ENCODE measurements at places on chromosomes 7 and 10.

DNA sequence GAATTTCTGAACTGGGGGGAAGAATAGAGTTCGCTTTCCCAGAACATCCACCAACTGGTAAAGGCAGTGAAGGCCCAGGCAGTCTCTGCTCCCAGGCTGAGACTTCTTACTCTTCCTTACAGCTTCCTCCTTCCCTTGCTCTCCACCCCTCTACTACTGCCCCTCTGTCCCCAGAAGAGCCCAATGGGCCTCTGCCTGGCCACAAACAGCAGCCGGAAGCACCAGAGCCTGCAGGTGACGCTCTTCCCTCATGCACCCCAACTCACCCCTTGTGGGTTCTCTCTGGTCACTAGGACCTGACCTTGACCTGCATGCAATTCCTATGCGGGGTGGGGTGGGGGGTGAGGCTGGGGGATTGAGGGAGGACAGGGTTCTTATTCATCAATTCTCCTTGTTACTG is 16.5 kb downstream of the FAM131B start:
- no peak for DNase-seq

DNA sequence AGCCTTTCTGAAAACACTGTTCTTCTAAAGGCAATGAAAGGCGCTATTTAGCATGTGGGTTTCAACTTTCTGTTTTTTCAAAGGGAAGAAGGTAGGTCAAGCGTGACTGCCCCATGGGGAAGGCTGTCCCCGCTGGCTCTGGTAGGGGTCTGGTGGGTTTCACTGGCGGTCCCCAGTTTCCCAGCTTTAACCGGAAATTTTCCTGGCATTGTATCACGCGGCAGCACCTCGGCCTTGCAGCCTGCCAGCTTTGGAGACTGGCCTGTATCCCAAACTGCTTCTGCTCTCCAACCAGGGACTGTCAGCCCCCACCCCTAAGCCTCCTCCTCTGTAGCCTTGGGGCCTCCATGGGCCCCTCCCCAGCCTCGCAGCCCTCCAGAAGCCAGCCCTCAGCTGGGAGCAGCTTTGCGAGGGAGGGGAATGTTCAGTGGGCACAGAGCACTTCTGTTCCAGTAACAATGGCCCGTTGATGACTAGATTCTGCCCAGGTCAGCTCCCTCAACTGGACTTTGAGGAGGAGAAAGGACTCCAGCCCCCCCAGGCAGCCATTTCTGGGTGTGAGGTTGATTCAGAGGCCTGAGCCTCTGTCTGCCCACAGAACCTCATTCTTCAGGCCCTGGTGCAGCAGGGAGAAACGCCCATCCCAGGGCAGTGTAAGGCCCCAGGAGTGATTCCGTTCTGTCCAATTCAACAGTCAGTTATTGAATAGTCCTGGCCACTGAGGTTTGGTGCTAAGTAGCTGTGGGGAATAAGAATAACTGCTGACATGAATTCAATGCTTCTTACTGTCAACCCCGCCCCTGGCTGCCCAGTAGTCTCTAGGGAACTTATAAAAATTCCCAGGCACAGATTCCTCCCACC is 17.1 kb downstream of the CHST3 start:
- no peak for DNase-seq

GRCh38 chr7:82384779-82385178 is 58.8 kb downstream of the CACNA2D1 start:
- no peak for DNase-seq

DNA sequence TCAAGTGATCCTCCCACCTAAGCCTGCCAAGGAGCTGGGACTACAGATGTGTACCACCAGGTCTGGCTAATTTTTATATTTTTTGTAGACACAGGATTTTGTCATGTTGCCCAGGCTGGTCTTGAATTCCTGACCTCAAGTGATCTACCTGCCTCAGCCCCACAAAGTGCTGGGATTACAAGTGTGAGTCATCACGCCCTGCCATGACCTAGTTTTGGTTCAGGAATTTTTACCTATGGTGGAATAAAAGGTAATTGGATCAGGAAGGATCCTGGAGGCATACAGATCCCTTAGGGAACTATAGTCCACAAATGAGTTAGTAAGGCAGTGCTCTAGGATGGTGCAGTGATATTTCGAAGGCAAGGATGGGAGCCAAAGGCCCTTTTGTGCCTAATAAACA is 717.9 kb downstream of the PHTF2 start:
- DNase-seq = no peak

DNA sequence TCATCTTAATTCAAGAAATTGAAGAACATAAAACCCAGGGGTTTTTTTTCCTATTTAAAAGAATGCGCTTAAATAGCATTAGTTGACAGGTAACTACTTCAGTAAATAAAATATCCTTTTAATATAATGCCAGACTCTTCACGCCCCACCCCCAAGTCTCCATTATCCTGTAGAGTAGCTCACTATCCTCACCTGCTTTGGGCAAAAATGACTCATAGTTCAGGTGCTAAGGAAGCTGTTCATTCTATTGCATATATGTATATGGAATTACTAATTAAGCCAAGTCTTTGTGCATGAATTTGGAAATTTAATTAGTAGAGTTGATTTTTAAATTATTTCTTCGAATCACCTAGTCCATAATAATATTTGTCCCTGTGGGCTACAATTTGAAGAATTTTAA is 656.8 kb upstream of the ANKRD30A start:
- no peak for DNase-seq

DNA sequence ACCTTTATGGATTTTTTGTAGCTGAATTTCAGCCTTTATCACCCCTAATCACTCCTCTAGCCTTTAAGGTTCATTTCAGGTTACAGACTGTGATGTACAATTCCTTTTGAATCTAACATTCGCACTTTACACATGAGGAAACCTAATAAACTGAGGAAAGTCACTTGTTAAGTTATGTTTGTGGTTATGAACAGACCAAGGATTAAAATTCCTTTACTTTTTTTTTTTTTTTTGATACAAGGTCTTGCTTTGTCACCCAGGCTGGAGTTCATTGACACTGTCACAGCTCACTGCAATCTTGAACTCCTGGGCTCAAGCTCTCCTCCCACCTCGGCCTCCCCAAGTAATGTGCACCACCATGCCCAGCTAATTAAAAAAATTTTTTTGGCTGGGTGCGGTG is 3.6 kb downstream of the MCU start:
- DNase-seq = no peak

GRCh38 chr10:111203615-111204014 is 126.8 kb downstream of the ADRA2A start:
- no peak for DNase-seq

DNA sequence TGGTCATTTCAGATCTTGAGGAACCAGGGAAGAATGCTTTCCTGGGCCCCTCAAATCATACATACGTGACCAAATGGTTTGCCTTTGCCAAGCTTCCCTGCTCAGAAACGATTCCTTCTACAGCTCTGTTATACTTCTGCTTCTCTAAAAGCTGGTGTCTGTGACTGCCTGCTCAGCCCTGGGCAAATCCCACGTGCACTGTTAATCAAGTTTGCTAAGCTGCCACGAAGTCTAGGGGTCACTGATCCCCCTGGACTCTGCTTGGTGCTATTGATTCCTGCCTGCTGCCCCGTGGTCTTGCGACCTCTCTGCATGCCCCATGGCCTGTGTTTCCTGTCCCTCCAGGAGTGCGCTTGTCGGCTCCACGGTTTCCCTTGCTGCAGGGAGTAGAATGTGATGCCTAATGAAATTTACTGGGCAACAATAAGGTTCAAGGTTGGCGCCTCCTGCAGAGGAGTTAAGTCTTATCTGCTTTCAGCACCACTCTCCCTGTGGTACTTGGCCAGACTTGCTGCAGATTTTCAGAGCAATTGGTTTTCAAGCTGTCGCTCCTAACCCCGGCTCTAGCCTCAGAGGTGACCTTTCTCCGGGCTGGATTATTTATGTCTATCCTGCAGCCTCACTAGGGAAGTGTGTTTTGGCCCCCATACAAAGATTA is 201.6 kb upstream of the FZD8 start:
- DNase-seq = no peak

- DNase-seq = no peak
Measured at GRCh38 chr7:92695308-92696261, 105.4 kb upstream of the FAM133B start.

DNA sequence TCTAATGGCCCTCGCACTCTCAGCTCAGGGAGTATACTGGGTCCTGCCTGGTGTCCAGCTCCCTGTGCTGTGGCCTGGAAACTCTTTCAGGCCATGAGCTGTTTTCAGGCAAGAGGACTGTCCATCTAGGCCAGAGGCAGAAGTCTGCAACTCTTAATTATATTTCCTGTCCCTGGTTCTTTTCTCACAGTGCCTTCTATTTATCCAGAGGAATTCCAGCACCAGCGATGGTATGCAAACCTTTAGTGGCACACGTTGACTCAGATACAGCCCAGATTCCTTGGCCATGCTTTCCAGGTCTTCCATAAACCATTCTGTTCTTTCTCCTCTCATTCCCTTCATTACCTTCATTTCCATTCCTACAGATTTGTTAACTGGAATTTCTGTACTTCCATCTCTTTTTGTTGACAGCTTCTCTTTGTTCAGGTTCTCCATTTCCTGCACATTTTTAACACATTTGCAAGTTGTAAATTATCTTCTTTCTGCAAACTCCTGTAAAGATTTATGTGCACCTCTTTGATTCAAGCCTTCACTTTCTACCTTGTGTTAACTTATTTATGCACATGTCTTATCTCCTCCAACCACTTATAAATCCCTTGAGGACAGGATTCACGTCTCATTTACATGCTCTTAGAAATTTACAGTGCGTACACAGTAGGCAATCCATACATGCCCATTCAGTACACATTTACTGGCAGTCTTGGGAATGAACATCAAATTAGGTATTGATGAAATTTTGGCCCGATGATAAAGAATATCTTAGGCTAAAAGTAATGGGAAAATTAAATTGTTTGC is 172.1 kb downstream of the CELF2 start:
- DNase-seq = no peak

DNA sequence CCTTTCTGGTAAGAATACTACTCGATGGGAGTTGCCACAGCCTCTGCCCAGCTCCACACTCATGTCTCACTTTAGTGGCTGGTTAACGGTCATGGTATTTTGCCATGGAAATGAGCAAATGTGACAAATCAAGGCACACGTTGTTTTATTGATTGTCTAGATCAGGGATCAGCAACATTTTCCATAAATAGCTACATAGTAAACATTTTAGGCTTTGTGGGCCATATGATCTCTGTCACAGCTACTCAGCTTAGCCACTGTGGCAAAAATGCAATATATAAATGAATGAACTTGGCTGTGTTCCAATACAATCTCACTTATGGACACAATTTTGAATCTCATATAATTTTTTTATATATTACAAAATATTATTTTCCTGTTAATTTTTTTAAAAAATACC is 76.9 kb downstream of the COBL start:
- no peak for DNase-seq

DNA sequence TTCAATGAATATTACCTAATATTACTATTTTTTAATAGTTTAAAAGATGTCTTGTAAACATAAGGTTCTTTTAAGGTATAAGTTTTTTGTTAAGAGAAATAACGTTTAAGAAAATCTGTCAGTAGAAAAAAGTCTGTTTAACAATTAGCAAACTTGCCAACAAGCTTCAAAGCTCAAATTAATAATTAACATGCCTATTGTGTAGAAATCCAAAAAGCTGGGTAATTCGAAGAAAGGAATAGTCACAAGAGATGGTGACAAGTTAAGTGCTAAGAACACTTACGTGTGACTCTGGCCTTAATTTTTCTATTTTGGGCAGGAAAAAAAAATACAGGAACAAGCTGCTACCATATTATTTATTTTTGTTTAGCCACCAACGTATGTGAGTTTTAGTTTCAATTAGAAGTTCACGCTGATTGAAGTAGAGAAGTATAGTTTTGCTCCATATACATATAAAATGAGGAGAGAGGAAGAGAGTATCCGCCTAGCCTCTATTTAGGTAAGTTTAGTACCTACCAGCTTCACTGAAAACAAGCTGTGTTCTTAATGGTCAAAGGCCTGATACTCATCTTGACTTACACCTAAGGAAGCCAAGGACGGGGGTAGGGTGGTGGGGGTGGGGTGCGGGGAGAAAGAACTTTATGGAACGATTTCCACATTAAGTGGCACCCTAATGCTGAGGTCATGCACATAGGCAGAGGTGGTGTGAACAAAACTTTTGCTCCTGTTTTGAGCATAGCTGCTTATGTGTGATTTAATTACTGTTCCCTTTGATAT is 43.4 kb upstream of the AGBL3 start:
- DNase-seq = no peak

GRCh38 chr7:128918016-128918665 is 7.6 kb upstream of the KCP start:
- DNase-seq = no peak

DNA sequence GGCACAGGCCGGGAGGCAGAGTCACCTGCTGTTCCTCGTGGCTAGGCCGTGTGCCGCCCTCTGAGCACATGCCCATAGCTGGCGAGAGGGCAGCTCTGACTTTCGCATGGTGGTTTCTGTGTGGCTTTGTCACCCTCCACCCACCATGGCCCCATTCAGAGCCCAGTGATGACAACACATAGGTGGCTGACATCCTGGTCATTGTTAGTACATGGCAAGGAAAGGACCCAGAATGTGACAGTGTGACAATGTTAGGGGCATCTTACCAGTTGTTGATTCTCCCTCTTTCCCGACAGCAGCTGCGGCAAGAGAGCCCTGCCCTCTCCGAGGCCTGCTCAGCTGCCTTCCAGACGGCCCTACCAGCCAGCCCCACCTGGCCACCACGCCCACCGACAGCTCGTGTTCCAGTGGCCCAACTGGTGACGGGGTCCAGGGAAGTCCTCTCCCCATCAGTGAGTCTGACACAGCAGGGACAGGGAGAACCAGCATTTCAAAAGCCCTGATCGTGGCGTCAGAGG is 52.2 kb downstream of the ZNF467 start:
- DNase-seq = no peak

DNA sequence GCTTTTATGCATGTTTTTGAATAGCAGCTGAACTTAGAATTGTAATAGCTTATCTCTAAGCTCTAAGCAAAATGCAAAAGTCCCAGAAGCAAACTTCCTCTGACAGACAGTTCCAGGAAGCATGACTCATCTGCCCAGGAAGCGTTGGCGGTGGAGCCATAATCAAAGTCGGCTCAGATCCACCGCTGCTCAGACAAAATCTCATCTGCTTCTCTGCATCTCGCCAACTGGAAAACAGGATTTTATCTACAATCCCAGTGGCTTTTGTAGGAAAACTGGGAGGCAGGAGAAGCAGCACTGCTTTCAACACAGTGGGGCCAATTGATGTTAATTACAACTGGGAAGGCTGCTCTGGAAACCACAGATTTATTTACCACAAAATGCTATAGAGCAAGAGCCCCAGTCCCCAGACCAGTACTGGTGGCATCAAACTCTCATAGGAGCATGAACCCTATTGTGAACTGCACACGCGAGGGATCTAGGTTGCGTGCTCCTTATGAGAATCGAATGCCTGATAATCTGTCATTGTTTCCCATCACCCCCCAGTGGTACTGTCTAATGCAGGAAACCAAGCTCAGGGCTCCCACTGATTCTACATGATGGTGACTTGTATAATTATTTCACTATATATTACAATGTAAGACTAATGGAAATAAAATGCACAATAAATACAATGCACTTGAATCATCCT is 99.9 kb downstream of the CUBN start:
- no peak for DNase-seq

- no peak for DNase-seq
Measured at GRCh38 chr10:58109731-58110130, 158.0 kb downstream of the IPMK start.

GRCh38 chr10:44295644-44296241 is 89.2 kb downstream of the CXCL12 start:
- no peak for DNase-seq

GRCh38 chr10:38103756-38104155 is 9.6 kb downstream of the ZNF37A start:
- no peak for DNase-seq

GRCh38 chr10:78657163-78657861 is 411.5 kb upstream of the ZMIZ1 start:
- DNase-seq = peak; percentile 4

GRCh38 chr10:84693006-84693405 is 364.6 kb downstream of the CCSER2 start:
- peak; percentile 21 for DNase-seq
